Placental epithelial cell (primary cell): ENCODE measurements at places on chromosomes 5 and 9. TPM values are rescaled to one million over a fixed set of nuclear protein-coding genes. Genes with fewer than 3 reads are reported as not detected.

The PDCD1LG2 gene
- under 0.01 and 13.1 TPM in 2 replicates for total RNA-seq

The EGFLAM gene
- total RNA-seq, result 1.4 and 1.6 TPM in 2 replicates

The CCDC107 gene
- 5.5 and 6.6 TPM in 2 replicates for total RNA-seq

The ATP10B gene
- not detected in 2 replicates for total RNA-seq

The C9 gene
- total RNA-seq, result not detected in 2 replicates

The ACOT12 gene
- total RNA-seq, result not detected in 2 replicates

The NINJ1 gene
- total RNA-seq, result 2.7 and 4.2 TPM in 2 replicates

The CDH12 gene
- total RNA-seq, result not detected in 2 replicates

The SLC34A3 gene
- total RNA-seq, result 0.11 and 0.39 TPM in 2 replicates

The SPTLC1 gene
- 80.5 and 101 TPM in 2 replicates for total RNA-seq

The CCDC180 gene
- 2.9 and 11.4 TPM in 2 replicates for total RNA-seq

The BRD9 gene
- 25.3 and 32.6 TPM in 2 replicates for total RNA-seq

The PCDHGB7 gene
- 1.8 and 7.5 TPM in 2 replicates for total RNA-seq

The TMEM252 gene
- not detected in 2 replicates for total RNA-seq

The PTGS1 gene
- under 0.01 and 0.33 TPM in 2 replicates for total RNA-seq

The OR1Q1 gene
- not detected in 2 replicates for total RNA-seq

The TMEM38B gene
- 4.3 and 4.4 TPM in 2 replicates for total RNA-seq

The AIF1L gene
- 39.0 and 48.7 TPM in 2 replicates for total RNA-seq

The SH3GL2 gene
- total RNA-seq, result not detected in 2 replicates

The NR5A1 gene
- total RNA-seq, result not detected in 2 replicates

The TMC1 gene
- total RNA-seq, result under 0.01 and 0.79 TPM in 2 replicates

The SELENOP gene
- total RNA-seq, result 0.98 and 1.2 TPM in 2 replicates

The DNM1 gene
- 5.6 and 33.4 TPM in 2 replicates for total RNA-seq

The SMIM33 gene
- not detected in 2 replicates for total RNA-seq

The ARHGEF37 gene
- 3.7 and 5.1 TPM in 2 replicates for total RNA-seq

The RNF180 gene
- 0.43 and 1.2 TPM in 2 replicates for total RNA-seq

The ZNF483 gene
- total RNA-seq, result 0.79 and 1.4 TPM in 2 replicates

The CAMLG gene
- 23.6 and 43.2 TPM in 2 replicates for total RNA-seq

The SAPCD2 gene
- 2.4 and 5.4 TPM in 2 replicates for total RNA-seq

The GMCL2 gene
- total RNA-seq, result not detected in 2 replicates

The GBGT1 gene
- 3.9 and 12.7 TPM in 2 replicates for total RNA-seq

The ZBED3 gene
- total RNA-seq, result under 0.01 and 0.22 TPM in 2 replicates

The ORM1 gene
- not detected in 2 replicates for total RNA-seq

The GAS1 gene
- total RNA-seq, result 2.5 and 13.7 TPM in 2 replicates

The CTSL gene
- total RNA-seq, result 54.3 and 57.3 TPM in 2 replicates

The KCTD16 gene
- total RNA-seq, result 0.65 and 0.79 TPM in 2 replicates

The PAEP gene
- total RNA-seq, result not detected in 2 replicates

The ZDHHC11 gene
- total RNA-seq, result 2.4 and 5.1 TPM in 2 replicates

The PIP5KL1 gene
- total RNA-seq, result 8.6 and 15.3 TPM in 2 replicates

The OLFM1 gene
- total RNA-seq, result 0.39 and 1.2 TPM in 2 replicates

The GABRG2 gene
- total RNA-seq, result not detected in 2 replicates

The PLAC8L1 gene
- not detected in 2 replicates for total RNA-seq

The PRRT1B gene
- not detected in 2 replicates for total RNA-seq

The FAM114A2 gene
- 14.9 and 20.9 TPM in 2 replicates for total RNA-seq

The GRAMD2B gene
- total RNA-seq, result 102 and 286 TPM in 2 replicates

The ACTL7B gene
- total RNA-seq, result not detected in 2 replicates

The RNF183 gene
- 0.39 TPM in 1 of 2 replicates, not detected in the other for total RNA-seq

The TMEFF1 gene
- 0.22 and 0.39 TPM in 2 replicates for total RNA-seq

The ENTPD2 gene
- 0.11 TPM in 1 of 2 replicates, not detected in the other for total RNA-seq

The SLC46A2 gene
- total RNA-seq, result not detected in 2 replicates

The ADAMTS16 gene
- total RNA-seq, result under 0.01 TPM in 1 of 2 replicates, not detected in the other

The ADAMTS6 gene
- total RNA-seq, result 350 and 578 TPM in 2 replicates

The GPR150 gene
- total RNA-seq, result not detected in 2 replicates

The EEIG1 gene
- total RNA-seq, result 15.8 and 22.4 TPM in 2 replicates
